Activated T-helper 1 cell treated with anti-CD3 and anti-CD28 coated beads, Interleukin-12 subunit alpha, Interleukin-12 subunit beta, Interleukin-2, Interleukin-4 antibody, amounts not matched to agents 30 ng/mL and 10 ng/mL and 1 ng/mL, durations not matched to agents 14 hours and 24 hours and 36 hours (primary cell): ENCODE measurements at places on chromosomes 2 and 18. TPM values are rescaled to one million over a fixed set of nuclear protein-coding genes. Genes with fewer than 3 reads are reported as not detected.

GRCh38 chr2:75375646-75376582, 176.6 kb upstream of the TACR1 start:
- H3K27me3 ChIP-seq, result no peaks in the 10 kb centered on the region
- H3K36me3 ChIP-seq, result no peaks in the 10 kb centered on the region
- no peak overlapping the region for H3K4me3 ChIP-seq
- H3K4me1 ChIP-seq, result no peaks in the 10 kb centered on the region
- H3K27ac ChIP-seq, result no peak overlapping the region
- DNase-seq, result no peak

- no peak overlapping the region for H3K27ac ChIP-seq
- H3K36me3 ChIP-seq, result no peaks in the 10 kb centered on the region
- H3K27me3 ChIP-seq, result peaks cover 2% of the 10 kb centered on the region
Observed at GRCh38 chr2:168814939-168815907, 12.8 kb downstream of the NOSTRIN start.

Gene CDH2
- total RNA-seq, result 0.10 and 0.16 TPM in 2 replicates

GRCh38 chr2:20378891-20379519, 28.4 kb upstream of the PUM2 start:
- H3K27ac ChIP-seq, result no peak overlapping the region
- no peak overlapping the region for H3K4me3 ChIP-seq
- no peaks in the 10 kb centered on the region for H3K4me1 ChIP-seq
- DNase-seq, result no peak

DNA sequence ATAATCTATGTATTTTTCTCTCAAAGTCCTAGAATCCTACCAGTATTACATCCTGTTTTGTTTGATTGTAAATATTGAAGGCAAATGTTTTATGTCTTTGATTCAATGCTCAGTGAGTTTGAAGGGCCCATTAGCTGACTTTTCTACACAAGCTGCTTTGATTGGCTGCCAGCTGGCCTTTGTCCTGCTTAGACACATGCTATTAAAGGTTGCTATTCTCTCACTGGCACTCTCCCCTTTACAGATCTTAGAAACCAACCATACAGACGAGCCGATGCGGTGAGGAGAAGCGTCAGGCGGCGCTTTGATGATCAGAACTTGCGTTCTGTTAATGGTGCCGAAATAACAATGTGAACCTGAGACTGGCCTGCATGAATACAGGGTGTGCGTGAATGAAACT, 69.7 kb downstream of the PRPF40A start:
- no peak for DNase-seq
- H3K36me3 ChIP-seq, result peaks cover 12% of the 10 kb centered on the region
- no peaks in the 10 kb centered on the region for H3K4me1 ChIP-seq
- H3K27me3 ChIP-seq, result no peaks in the 10 kb centered on the region

Gene ADI1
- total RNA-seq, result 35.5 and 36.0 TPM in 2 replicates

DNA sequence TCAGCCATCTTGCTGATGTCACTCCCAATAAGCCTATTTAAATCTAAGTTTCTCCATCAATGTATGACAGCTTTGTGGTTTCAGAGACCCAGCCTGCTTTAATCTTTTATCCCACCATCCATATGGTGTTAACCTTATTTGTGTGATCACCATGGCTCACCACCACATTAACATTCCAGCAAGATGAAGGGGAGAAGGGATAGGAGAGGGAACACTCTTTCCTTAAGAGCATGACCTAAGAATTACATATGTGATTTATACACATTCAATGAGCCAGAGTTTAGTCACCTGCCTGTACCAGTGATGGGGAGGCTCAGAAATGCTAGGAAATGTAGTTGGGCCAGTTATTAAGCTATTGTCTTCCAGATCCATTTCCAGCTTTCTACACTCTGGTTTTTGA, 44.5 kb upstream of the CHN1 start:
- H3K4me3 ChIP-seq, result no peak overlapping the region
- H3K27me3 ChIP-seq, result peaks cover 2% of the 10 kb centered on the region
- peaks cover 3% of the 10 kb centered on the region for H3K36me3 ChIP-seq
- no peak for DNase-seq

Gene VPS4B
- total RNA-seq, result 58.6 and 60.7 TPM in 2 replicates

- H3K4me3 ChIP-seq, result no peak overlapping the region
- no peaks in the 10 kb centered on the region for H3K27me3 ChIP-seq
- H3K4me1 ChIP-seq, result peaks cover 31% of the 10 kb centered on the region
- DNase-seq, result no peak
- no peak overlapping the region for H3K27ac ChIP-seq
Observed at GRCh38 chr2:219204425-219205164, 2.0 kb upstream of the ZFAND2B start.

DNA sequence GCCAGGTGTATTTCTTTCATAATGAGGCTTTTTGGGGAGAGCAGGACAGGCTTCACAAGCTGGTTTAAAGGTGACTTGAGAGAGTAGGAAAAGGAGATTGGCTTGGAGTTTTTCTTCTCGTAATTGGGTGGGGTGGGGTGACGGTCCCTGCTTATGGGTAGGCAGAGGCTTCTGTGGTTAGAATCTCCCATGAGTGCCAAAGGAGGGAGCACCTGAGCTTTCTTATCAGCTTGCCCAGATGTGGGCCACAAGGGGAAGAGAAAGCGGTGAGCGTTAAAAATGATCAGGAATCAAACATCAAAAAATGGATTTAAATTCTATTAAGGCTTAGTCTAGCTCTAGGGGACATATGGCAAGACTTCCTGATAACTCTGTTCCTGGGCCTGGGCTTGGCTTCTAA, 9.7 kb upstream of the PNPT1 start:
- peaks cover 10% of the 10 kb centered on the region for H3K27me3 ChIP-seq
- H3K27ac ChIP-seq, result no peak overlapping the region
- no peaks in the 10 kb centered on the region for H3K36me3 ChIP-seq
- no peak overlapping the region for H3K4me3 ChIP-seq
- no peak for DNase-seq

GRCh38 chr2:65177751-65178442, 48.0 kb upstream of the RAB1A start:
- peaks cover 8% of the 10 kb centered on the region for H3K27me3 ChIP-seq
- no peak overlapping the region for H3K4me3 ChIP-seq
- H3K36me3 ChIP-seq, result no peaks in the 10 kb centered on the region
- no peak for DNase-seq

Gene ALK
- not detected in 2 replicates for total RNA-seq

Gene GALR1
- not detected in 2 replicates for total RNA-seq

Gene HOXD4
- not detected in 2 replicates for total RNA-seq

DNA sequence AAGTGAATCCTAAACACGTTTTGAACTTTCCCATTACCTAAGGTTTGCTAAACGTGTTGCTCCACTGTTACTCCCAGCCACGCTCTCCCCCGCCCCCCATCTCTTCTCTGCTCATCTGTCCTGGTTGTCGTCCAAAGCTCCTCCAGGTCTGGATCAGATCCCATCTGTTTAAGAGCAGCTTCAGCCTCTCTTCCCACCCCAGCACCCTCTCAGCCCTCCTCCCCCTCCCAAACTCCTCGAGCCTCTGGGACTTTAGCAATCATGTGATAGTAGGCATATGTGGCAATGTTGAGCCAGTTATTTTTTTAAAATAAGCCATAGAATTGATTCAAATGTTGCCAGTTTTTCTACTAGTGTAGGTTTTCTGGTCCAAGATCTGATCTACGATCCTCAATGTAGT, 20.0 kb upstream of the LPIN1 start:
- peaks cover 37% of the 10 kb centered on the region for H3K27me3 ChIP-seq
- H3K36me3 ChIP-seq, result no peaks in the 10 kb centered on the region
- no peak overlapping the region for H3K27ac ChIP-seq
- H3K4me1 ChIP-seq, result no peaks in the 10 kb centered on the region
- DNase-seq, result no peak

Gene INHBB
- not detected in 2 replicates for total RNA-seq

- peaks cover 2% of the 10 kb centered on the region for H3K27me3 ChIP-seq
- no peak overlapping the region for H3K27ac ChIP-seq
- DNase-seq, result no peak
- no peaks in the 10 kb centered on the region for H3K36me3 ChIP-seq
- H3K4me3 ChIP-seq, result no peak overlapping the region
- no peaks in the 10 kb centered on the region for H3K4me1 ChIP-seq
Observed at GRCh38 chr2:235244255-235245220, 249.3 kb upstream of the AGAP1 start.

Gene PRKD3
- 23.9 and 24.3 TPM in 2 replicates for total RNA-seq

Gene NMUR1
- 0.05 TPM in 1 of 2 replicates, not detected in the other for total RNA-seq

DNA sequence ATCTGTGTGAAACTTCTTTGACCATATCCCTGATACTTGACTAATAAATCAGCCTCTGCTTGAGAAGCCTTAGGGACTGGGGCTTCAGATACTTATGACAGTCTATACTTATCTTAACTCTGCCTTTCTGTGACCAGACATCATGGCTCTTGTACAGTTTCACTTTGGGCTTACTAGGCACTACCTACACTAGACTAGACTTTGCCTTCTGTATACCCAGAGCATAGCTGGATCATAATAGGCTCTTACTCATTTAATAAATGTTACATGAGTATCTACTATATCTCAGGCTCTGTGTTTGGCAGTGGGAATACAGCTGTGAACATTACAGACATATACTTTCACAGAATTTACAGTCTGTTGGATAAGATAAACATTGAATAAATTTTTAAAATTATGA, 9.0 kb downstream of the UGP2 start:
- no peak overlapping the region for H3K4me3 ChIP-seq
- H3K36me3 ChIP-seq, result peaks cover 30% of the 10 kb centered on the region
- H3K4me1 ChIP-seq, result peaks cover 76% of the 10 kb centered on the region
- DNase-seq, result no peak
- no peaks in the 10 kb centered on the region for H3K27me3 ChIP-seq

GRCh38 chr2:64330281-64331113, 123.5 kb upstream of the LGALSL start:
- H3K27me3 ChIP-seq, result peaks cover 10% of the 10 kb centered on the region
- H3K27ac ChIP-seq, result peak overlapping the region; percentile 66
- H3K4me3 ChIP-seq, result peak overlapping the region; percentile 73
- peaks cover 60% of the 10 kb centered on the region for H3K4me1 ChIP-seq
- peak; percentile 60 for DNase-seq

Gene HK2
- total RNA-seq, result 92.2 and 94.5 TPM in 2 replicates

- no peak overlapping the region for H3K27ac ChIP-seq
- no peak overlapping the region for H3K4me3 ChIP-seq
- H3K36me3 ChIP-seq, result no peaks in the 10 kb centered on the region
- no peak for DNase-seq
- H3K4me1 ChIP-seq, result no peaks in the 10 kb centered on the region
Observed at GRCh38 chr2:19312949-19313348, 45.5 kb downstream of the OSR1 start.

DNA sequence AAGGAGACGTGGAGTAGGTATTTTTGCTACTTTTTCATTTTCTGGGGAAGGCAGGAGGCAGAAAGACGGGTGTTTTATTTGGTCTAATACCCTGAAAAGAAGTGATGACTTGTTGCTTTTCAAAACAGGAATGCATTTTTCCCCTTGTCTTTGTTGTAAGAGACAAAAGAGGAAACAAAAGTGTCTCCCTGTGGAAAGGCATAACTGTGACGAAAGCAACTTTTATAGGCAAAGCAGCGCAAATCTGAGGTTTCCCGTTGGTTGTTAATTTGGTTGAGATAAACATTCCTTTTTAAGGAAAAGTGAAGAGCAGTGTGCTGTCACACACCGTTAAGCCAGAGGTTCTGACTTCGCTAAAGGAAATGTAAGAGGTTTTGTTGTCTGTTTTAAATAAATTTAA, 3.4 kb downstream of the FZD7 start:
- H3K27ac ChIP-seq, result no peak overlapping the region
- H3K36me3 ChIP-seq, result no peaks in the 10 kb centered on the region
- DNase-seq, result no peak
- peaks cover 11% of the 10 kb centered on the region for H3K4me1 ChIP-seq
- no peak overlapping the region for H3K4me3 ChIP-seq

- H3K27ac ChIP-seq, result no peak overlapping the region
- peaks cover 4% of the 10 kb centered on the region for H3K27me3 ChIP-seq
- H3K4me3 ChIP-seq, result no peak overlapping the region
- H3K36me3 ChIP-seq, result peaks cover 3% of the 10 kb centered on the region
- DNase-seq, result no peak
- H3K4me1 ChIP-seq, result peaks cover 14% of the 10 kb centered on the region
Observed at GRCh38 chr2:222943820-222944219, 83.0 kb downstream of the ACSL3 start.

Gene UGT1A5
- not detected in 2 replicates for total RNA-seq

Gene CHRNG
- not detected in 2 replicates for total RNA-seq

DNA sequence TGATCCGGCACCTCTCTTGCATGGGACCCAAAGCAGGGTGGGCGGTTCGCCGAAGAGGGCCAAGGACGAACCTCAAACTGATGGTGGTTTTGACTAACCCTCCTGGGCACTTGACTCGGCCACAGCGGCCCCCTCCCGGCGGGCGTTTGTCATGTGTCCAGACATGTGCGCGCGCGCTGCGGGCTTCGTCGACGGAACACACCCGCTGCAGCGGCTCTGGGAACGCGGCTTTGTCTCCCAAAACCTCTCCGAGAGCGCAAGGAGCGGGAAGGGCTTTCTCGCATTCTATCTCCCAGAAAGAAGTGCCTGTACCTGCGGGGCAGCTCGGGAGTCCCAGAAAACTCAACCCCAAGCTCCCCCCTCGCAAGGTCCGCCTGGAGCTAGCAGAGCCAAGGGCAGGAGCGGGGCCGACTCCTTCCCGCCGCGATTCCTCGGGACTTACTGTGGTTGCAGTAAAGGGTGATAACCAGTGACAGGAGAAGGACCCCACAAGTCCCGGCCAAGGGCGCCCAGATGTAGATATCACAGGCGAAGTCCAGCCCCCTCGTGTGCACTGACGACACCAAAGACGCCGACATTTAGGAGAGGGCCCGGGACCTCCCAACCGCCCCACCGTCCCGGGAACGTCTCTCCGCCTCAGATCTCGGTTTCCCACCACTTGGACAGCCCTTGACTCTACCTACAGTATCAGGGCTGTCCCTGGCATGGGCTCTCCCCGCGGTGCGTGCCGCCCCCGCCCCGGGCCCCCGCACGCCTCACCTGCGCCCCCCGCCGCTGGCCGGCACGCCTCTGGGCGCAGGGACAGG, 1.6 kb downstream of the CD8A start:
- H3K27ac ChIP-seq, result no peak overlapping the region
- DNase-seq, result no peak
- peaks cover 7% of the 10 kb centered on the region for H3K36me3 ChIP-seq
- peaks cover 55% of the 10 kb centered on the region for H3K27me3 ChIP-seq

DNA sequence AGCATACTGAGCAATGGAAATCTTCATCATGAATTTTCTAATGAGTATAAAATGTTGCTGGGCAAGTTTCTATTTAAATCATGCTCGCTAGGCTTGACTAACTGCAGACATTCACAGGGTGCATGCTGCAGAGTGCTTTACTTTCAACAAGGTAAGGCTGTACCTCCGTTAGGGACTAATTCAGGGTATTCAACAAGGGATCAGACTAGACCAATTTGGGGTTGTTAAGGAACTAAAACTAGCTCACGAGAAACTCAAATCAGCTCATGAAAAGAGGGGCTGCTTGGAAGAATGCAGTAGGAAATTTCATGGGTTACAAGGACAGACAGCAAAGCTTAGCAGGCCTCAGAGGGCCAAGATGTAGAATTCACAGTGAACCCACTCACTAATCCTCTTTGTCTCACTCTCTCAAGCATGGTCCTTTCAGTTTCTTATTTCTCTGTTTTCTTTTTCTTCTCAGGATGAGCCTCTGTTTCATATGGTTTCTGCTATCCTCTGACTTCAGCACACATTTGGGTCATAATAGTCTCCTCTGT, 2.2 kb downstream of the MYO3B start:
- H3K36me3 ChIP-seq, result no peaks in the 10 kb centered on the region
- H3K4me1 ChIP-seq, result peaks cover 8% of the 10 kb centered on the region
- no peak overlapping the region for H3K27ac ChIP-seq
- H3K27me3 ChIP-seq, result peaks cover 2% of the 10 kb centered on the region
- DNase-seq, result no peak

- no peaks in the 10 kb centered on the region for H3K36me3 ChIP-seq
- H3K27me3 ChIP-seq, result no peaks in the 10 kb centered on the region
- no peak overlapping the region for H3K4me3 ChIP-seq
- H3K4me1 ChIP-seq, result no peaks in the 10 kb centered on the region
- no peak overlapping the region for H3K27ac ChIP-seq
- DNase-seq, result no peak
Observed at GRCh38 chr2:45083175-45083574, 73.9 kb upstream of the SIX2 start.
